ENCODE measurements at places on chromosomes 2 and 18.

DNA sequence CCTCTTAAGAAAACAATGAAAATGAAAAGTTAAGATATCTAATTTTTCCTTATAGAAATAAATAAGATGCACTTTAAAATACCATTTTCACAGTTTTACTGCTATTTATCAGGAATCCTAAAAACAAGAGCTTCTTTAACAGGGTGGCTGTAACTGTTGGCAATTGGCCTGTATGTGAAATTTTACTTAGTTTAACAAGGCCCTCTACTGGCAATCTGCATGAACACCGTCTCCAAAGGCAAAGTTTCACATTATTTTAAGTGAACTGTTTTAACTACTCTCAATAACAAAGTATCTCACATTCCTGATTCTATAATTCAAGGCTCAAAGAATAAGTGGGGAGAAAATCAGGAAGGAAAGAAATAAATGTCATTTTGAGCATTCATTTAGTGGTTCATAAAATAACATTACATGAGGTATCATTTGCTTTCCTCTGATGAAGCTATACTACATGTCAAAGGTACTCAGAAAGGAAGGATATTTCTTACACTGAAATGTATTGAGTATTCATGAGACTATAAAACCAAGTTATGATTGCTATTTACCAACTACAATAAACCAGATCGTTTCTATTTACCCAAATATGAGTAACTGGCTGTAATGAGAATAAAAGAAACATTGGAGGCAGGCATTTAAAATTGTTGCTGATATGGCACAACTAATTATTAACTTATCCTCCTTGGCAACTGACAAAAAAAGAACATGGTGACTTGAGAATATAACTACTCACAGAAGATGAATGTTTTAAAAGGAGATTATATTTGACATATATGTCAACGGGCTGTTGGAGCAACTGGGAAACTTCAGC, 7.0 kb downstream of the NCKAP5 start:
- DNase-seq: peak; percentile 83

- DNase-seq: no peak
Observed at GRCh38 chr2:164690361-164690760, 69.1 kb upstream of the GRB14 start.

- no peak for DNase-seq
Observed at GRCh38 chr2:202100176-202100575, 27.1 kb downstream of the KIAA2012 start.

- no peak for DNase-seq
Observed at GRCh38 chr2:109375656-109376055, 238.1 kb downstream of the SEPTIN10 start.

GRCh38 chr2:45930396-45930792, 278.9 kb downstream of the PRKCE start:
- peak; percentile 70 for DNase-seq

GRCh38 chr18:45040879-45041278, 360.2 kb downstream of the SETBP1 start:
- DNase-seq: no peak

DNA sequence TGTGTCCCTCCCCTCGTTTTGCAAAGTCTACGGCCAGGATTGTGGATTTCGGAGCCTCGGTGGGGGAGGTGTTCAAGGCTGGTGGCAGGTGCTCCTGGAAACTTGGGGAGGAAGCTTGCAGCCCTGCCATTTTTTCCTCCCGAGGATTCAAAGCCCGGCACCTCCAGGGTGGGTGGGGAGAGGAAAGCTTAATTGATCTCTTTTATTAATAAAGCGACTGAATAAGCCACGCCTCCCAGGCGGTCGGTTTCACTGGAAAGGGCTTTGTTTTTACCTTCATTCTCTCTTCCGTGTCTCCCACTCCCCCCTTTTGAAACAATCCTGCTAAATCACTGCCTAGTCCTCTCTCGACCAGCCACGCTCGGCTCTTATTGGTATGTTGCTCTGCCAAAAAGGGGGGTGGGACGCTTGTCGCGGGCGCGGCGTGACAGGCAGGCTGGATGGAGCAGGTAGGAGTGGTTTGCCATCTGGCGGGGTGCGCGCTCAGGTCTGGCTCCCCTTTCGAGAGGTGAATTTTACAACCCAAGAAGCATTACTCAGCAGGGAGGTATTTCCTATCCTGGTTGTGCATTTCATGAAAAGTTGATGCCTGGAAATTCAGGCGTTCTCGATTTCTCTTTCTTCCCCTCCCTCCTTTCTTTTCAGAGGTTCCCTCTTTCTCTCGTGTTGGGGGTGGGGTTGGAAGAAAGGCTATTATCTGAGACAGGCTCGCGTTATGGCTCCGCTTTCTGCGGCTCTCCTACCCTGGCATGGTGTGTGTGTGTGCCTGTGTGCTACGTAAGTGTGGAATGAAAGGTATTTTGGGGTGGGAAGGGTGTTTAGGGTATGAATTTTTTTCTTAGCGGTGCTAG, 1.4 kb downstream of the NEDD4L start:
- peak; percentile 28 for DNase-seq

All from fibroblast of pulmonary artery (primary cell).